Smooth muscle cell of trachea (primary cell): ENCODE measurements at places on chromosomes 7 and 10. TPM values are rescaled to one million over a fixed set of nuclear protein-coding genes. Genes with fewer than 3 reads are reported as not detected.

NRBF2 gene
- 42.8 and 49.0 TPM in 2 replicates for total RNA-seq

LRRC18 gene
- under 0.01 and 0.29 TPM in 2 replicates for total RNA-seq

MSMB gene
- total RNA-seq: not detected in 2 replicates

AMPH gene
- 4.7 and 7.8 TPM in 2 replicates for total RNA-seq

RNF133 gene
- 0.33 and 0.73 TPM in 2 replicates for total RNA-seq

VPS37D gene
- total RNA-seq: 6.4 and 12.2 TPM in 2 replicates

GDF10 gene
- 44.9 and 178 TPM in 2 replicates for total RNA-seq

MMD2 gene
- total RNA-seq: not detected in 2 replicates

OR2A42 gene
- 0.15 TPM in 1 of 2 replicates, not detected in the other for total RNA-seq

NRAP gene
- not detected in 2 replicates for total RNA-seq
